Omental fat pad (tissue), 4 donors: ENCODE measurements at places on chromosomes 7 and 10. TPM values are rescaled to one million over a fixed set of nuclear protein-coding genes. Genes with fewer than 3 reads are reported as not detected.

TCAF1 gene
- 67.4 TPM for total RNA-seq

EPO gene
- not detected for total RNA-seq

LIPN gene
- total RNA-seq: 0.56 TPM

ACSM6 gene
- not detected for total RNA-seq

ECHDC3 gene
- total RNA-seq: 164 TPM

OR6B1 gene
- total RNA-seq: not detected

TMEM213 gene
- total RNA-seq: not detected

MLXIPL gene
- 52.9 TPM for total RNA-seq

LHFPL3 gene
- not detected for total RNA-seq

GIMAP2 gene
- total RNA-seq: 44.0 TPM

ANKRD22 gene
- not detected for total RNA-seq

MNX1 gene
- total RNA-seq: not detected

STEAP1B gene
- total RNA-seq: not detected

PRSS37 gene
- total RNA-seq: not detected

DNA sequence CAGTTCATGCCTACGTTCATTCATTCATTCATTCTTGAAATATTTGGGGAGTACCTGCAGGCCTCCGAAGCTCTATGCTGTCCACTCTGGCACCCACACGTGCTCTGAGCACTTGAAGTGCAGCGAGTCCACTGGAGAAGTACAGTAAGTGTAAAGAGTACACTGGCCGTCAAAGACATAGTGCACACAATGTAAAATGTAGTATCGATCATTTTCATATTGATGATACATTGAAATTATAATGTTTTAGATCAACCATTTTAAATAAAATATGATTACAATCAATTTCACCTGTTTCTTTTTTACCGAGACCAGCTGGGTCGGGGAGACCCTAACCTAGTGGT, 37.0 kb upstream of the PURB start:
- DNase-seq: no peak

- no peak for DNase-seq
Observed at GRCh38 chr10:75430000-75430763, 1.2 kb upstream of the LRMDA start.

- no peak for DNase-seq
Observed at GRCh38 chr10:78769526-78769925, 299.2 kb upstream of the ZMIZ1 start.

DNA sequence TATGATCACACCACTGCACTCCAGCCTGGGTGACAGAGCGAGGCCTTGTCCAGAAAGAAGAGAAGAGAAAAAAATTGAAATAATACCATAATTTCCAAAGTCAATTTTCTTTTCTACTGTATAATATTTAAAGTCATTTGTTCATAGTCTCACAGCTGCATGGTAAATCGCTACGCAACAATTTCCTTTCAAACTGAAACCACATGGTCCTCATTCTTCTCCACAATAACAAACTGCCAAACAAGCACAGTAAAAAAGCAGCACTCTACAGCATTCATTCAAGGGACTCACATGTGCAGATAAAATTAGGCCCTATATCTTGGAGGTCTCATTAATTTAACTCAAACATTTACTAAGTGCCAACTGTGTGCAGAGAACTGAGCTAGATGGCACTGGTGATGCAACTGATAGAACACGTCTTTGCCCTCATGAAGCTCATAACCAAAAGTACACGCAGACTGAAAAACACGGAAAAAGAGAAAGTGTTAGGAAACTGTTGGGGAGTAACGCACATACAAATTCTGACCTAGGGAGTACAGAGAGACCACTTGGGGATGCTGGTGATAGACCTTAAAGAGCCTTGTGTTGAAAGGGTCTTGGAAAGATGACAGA, 68.4 kb upstream of the SRRM3 start:
- DNase-seq: no peak

- no peak for DNase-seq
Observed at GRCh38 chr7:22565315-22565811, 65.4 kb upstream of the STEAP1B start.

- no peak for DNase-seq
Observed at GRCh38 chr7:25835197-25835596, 316.8 kb upstream of the NFE2L3 start.

- no peak for DNase-seq
Observed at GRCh38 chr7:5702876-5703571, 78.4 kb downstream of the RNF216 start.

DNA sequence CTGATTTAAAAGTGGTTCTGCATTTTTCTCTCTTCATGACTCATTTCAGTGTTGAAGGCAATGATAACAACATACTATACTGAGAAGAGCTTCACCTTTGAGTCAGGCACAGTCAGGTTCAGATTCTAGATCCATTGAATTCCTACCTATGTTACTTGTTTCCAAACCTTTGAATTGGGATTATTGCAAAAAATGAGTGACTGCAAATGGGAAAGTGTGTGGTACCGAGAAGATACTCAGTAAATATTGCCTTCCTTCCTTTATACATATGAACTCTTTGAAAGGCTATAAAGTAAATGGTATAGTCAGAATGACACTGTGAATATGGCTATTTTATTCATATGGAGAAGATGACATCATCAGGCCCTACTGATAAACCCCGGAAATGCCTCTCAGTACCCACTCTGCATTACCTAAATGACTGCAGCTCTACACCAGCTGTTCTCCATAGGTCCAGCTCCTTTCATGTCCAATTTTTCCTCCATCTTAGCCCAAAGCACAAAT, 66.7 kb upstream of the FGL2 start:
- DNase-seq: no peak

DNA sequence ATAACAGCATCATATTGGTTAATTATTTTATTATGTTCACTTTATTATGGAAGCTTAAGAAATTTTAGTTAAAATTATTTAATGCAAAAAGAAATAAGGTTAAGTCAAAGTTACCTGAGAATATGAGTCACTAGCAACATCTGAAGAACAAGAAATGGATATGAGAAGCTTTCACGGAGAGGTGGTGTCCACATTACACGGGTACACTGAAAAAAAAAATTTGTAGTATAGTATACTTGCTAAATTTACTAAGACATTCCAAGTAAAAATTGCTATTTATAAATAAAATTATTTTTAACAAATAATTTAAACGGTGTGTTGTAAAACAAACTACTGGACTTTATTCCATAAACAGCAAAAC, 63.9 kb downstream of the DPY19L1 start:
- DNase-seq: no peak

DNA sequence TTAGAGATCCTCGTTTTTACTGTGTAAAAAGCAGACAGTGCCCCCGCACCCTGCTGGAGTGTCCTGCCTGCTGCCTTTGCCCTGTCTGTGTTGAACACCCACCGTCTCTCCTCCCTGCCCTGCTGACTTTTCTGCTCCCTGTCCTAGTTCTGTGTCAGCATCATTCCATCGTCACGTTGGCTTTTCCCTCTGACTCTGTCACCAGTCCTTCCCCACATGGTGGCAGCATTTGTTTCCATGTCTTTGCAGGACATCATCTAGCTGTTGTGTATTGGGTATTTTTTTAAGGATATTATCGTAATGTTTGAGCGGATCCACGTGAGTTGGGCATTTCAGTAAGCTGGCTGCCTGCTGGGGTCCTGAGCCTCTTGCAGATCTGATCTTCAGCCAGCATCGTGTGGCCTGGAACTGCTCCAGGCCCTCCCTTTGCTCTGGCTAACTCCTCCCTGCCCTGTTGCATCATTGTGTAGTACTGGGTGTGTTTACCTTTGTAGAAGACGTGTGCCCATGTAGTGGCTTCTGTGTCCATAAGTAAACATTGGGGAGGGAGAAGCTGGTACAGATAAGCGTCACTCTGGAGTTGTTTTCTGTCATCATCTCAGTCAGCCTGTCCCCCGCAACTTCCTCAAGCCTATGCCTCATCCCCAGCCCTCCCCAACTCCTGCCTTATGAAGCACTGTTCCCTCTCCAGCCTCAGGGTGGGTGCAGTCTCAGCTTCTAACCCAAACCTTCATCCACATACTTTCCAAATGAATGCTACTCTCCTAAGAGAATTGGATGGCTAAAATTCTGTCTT, 44.3 kb downstream of the TRRAP start:
- no peak for DNase-seq

DNA sequence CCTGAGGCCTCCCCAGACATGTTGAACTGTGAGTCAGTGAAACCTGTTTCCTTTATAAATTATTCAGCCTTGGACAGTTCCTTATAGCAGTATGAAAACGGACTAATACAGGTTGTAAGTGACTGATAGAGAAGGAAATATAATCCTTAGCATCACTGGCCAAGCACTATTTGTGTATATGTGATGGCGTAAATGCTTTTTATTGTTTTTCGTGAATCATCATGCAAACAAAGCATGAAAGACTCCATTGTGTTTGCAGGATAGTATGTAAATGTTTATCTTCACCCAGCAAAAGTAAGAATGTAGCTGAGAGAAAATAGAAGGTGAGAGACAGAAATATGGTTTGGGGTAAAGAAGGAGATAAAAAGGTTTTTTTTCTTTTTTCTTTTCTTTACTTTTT, 92.5 kb upstream of the LRGUK start:
- no peak for DNase-seq

- peak; percentile 1 for DNase-seq
Observed at GRCh38 chr10:43237631-43238446, 29.0 kb downstream of the RASGEF1A start.

DNA sequence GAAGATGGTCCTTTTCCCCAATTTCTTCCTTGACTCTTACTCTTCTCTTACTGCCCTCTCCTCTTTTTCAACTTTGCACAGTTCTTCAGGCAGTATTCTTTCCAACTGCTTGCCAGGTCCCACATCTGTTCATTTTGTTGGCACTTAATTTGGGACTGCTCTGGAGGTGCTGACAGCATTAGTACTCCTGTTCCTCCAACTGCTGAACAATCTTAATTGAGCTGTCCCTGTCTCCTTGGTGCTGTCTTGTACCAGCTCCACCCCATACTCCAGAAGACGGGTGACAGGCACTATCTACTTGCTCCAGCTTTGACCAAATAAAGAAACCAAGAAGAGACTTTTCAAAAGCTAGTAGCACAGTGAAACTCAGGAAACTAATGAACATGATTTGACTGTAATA, 160.0 kb downstream of the PDE1C start:
- no peak for DNase-seq

DNA sequence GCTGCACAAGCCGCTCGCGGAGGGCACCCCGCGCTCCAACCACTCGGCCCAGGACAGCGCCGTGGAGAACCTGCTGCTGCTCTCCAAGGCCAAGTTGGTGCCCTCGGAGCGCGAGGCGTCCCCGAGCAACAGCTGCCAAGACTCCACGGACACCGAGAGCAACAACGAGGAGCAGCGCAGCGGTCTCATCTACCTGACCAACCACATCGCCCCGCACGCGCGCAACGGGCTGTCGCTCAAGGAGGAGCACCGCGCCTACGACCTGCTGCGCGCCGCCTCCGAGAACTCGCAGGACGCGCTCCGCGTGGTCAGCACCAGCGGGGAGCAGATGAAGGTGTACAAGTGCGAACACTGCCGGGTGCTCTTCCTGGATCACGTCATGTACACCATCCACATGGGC, 50.0 kb downstream of the FIGNL1 start:
- no peak for DNase-seq

GRCh38 chr10:30073767-30074060, 14.3 kb upstream of the JCAD start:
- no peak for DNase-seq

DNA sequence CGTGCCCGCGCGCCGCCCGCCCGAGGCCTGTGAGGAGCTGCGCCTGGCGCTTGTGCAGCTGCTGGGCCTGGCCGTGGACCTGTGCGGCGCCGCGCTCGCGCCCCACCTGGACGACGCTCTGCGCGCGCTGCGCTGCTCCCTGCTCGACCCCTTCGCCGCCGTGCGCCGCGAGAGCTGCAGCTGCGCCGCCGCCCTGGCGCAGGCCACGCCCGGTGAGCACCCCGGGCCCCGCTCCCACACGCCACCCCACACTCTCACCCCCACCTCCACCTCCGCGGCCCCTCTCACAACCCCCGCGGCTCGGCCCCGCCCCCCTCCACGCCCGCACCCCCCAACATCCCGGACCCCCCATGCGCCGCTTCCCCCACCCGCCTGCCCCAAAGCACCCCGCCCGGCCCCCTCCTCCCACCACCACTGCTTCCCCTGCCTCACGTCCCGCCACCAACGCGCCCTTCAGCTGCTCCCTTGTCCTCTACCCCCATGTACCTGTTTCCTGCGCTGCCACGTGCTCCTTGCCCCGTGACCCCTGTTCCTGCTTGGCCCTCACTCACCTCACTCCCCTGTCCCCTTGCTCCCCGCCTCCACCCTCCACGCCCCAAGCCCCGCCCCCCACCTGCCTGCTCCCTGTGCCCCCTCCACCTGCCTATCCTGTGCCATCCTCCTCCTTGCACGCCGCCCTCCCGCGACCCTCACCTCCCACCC, at the start of gene PRKAR1B:
Gene PRKAR1B, minus strand, starts transcription at position 178 of the 702 bp plus-strand sequence. CDS start 15,776 bp downstream, outside the sequence.
- no peak for DNase-seq

DNA sequence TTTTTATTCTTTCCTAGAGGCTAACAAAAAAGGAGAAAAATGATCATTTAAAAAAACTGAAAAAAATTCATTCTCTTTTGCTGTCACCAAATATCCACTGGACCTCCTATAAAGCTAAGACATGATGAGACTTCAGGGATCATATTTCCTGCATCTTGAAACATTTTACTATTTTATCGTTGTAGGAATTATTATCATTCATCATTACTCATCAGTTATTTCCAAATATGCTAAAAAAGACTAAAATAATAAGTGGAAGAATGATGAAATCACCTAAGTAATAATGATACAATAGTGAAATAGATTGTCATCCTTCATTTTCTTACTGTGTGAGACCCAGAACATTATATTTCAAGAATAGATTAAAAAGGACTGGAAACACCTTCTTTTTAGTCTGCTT, 28.3 kb downstream of the TAF3 start:
- DNase-seq: no peak

GRCh38 chr10:84331091-84331490, 2.7 kb downstream of the CCSER2 start:
- no peak for DNase-seq

- no peak for DNase-seq
Observed at GRCh38 chr10:9147475-9147874, 1093.0 kb downstream of the GATA3 start.

DNA sequence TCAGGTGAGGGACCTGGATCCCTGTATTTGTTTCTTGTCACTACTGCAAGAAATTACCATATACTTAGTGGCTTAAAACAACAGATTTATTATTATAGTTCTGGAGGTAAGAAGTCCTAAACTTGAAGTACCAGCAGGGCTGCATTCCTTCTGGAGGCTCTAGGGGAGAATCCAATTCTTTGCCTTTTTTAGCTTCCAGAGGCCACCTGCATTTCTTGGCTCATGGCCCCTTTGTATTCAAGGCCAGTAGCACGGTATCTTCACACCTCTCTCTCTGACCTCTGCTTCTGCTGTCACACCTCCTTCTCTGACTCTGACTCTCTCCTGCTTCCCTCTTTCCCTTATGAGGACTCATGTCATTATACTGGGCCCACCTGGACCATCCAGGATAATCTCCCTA, 2.2 kb upstream of the LHPP start:
- DNase-seq: no peak

GRCh38 chr10:91088300-91089140, 131.9 kb upstream of the PCGF5 start:
- no peak for DNase-seq
